ENCODE measurements at places on chromosomes 13 and 19.

DNA sequence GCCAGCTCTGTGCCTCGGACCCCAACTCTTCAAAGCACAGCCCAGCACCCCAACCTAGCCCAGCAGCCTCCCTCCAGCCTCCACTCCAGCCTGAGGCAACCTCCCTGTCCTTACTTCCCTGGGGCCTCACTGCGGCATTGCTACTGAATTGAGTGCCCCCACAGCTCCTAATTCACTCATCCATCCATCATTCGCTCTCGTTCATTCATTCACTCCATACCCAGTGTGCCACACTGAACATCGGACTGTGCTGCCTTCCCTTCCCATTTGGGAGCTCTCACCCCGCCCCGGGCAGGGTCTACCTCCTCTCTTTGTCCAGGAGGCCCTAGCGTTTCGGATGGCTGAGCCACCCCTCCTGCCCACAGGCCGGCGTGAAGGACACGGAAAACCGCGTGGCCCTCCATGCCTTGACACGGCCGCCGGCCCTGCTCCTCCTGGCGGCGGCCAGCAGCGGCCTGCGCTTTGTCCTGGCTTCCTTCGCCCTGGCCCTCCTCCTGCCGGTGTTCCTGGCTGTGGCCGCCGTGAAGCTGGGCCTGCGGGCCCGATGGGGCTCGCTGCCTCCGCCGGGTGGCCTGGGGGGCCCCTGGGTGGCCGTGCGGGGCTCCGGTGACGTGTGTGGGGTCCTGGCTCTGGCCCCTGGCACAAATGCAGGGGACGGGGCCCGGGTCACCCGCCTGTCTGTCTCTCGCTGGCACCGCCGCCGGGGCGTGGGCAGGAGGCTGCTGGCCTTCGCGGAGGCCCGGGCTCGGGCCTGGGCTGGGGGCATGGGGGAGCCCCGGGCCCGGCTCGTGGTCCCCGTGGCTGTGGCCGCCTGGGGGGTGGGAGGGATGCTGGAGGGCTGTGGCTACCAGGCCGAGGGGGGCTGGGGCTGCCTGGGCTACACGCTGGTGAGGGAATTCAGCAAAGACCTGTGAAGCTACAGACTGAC, 1.3 kb downstream of the NAT14 start:
- peak; percentile 61 for DNase-seq

GRCh38 chr19:3506384-3507340, 551 bp downstream of the FZR1 start:
- no peak for DNase-seq

- DNase-seq = peak; percentile 5
These were observed at the start of gene SLAIN1 for GRCh38 chr13:77697217-77698103. TSS of gene SLAIN1 (plus strand) at chr13:77697687. CDS start at chr13:77697914, 227 bp downstream.

DNA sequence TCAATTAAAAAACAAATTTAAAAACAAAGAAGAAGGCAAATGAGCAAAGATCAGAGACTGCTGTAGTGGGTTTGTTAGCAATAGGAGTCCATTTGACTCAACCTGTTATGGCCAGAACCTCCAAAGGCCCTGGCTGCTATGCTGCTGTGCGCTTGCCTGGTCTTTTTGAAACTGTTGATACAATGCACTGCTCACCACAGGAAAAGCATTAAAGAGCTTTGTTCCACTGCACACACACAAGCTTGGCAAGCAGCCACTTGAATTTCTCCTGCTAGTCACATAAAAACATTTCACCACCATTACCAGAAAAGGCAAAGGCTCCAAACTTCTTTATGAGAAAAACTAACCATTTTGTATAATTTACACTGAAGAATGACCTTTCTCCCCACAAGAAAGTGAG, 132.2 kb downstream of the FREM2 start:
- no peak for DNase-seq

DNA sequence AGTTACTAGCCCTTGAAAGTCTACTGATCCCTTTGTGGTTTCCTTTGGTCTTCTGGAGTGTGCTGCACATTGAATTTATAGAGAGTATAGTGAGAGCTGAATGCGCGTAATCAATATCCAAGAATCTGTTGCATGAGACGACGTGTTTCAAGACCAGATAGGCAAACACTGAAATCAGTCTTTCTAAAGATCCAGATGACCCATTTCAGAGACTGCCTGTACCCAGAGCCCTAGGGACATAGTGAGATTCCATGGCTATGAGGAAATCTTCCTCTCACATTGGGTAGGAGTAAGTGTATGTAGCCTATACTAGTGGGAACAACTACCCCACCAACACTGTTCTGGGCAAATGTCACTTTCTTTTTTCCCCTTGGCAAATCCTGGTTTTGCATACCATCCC, 48.6 kb downstream of the ARHGAP35 start:
- DNase-seq = no peak

DNA sequence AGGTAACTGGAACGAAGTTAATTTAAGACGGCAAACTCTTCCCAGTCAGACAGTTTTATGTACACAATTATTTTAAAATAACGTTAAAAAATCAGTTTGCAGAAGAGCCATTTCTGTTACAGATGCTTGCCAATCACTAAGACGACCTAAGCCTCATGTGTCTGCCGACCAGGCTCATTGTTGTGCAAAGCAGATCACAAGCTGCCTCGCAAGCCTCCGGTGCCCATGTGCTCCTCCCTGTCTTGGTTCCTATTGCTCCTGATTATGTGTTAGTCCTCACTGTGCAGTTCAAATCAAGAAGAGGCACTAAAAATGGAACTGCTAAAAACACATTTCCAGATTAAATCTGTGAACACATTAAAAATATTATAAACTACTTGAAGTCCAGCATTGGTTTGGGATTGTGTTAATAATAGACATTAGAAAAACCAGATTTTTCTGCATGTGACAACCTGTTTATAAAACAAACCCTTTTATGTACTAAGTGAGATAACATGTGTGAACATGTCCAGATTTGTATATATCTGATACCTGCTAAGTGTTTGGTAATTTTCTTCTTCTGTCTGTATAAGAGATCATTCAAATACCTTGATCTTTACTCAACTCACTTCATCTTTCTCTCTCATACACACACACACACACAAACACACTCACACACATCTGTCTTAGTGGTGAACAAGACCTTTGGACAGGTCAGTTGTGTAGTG, 81.9 kb upstream of the SLC15A1 start:
- DNase-seq = no peak

DNA sequence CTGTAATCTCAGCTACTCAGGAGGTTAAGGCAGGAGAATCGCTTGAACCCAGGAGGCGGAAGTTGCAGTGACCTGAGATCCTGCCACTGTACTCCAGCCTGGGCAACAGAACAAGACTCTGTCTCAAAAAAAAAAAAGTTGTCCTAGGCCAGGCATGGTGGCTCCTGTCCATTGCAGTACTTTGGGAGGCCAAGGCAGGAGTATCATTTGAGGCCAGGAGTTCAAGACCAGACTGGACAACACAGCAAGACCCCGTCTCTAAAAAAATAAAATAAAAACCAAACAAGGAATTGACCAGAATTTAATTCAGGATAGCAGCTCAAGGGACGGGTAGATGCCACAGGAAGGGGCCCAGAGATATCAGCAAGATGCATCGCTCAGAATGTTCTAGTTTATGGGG, 4.9 kb downstream of the SULT2B1 start:
- no peak for DNase-seq

GRCh38 chr19:18743784-18744418, 47.2 kb downstream of the COMP start:
- DNase-seq = no peak

- DNase-seq = peak; percentile 89
These were observed 49.3 kb upstream of the GPR183 start for GRCh38 chr13:99356262-99357091.

DNA sequence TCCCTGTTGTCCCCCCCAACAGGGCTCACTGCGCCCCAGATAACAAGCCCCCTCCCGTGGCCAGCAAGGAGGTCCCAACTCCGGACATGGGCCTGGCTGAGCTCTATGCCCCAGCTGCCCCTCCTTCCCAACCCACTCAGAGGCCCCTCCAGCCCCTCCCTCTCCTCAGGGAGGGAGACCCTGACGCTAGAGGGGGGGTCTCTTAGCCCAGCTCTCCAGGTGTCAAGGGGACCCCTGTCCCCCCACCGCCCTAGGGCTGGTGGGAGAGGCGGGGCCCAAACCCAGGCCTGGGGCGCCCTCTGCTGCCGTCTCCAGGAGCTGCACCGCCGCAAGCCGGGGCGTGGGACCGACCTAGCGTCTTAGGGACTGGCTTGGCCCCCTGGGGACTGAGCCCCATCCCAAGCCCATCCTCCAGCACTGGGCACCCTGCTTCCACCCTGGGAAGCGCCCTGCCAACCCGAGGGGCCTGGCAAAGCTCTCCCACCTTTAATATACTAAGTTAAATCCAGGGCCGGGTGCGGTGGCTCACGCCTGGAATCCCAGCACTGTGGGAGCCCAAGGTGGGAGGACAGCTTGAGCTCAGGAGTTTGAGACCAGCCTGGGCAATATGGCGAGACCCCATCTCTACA, 1.4 kb downstream of the GRIN3B start:
- DNase-seq = no peak

- no peak for DNase-seq
These were observed 22.0 kb upstream of the RB1 start for GRCh38 chr13:48281556-48281955.

GRCh38 chr19:19460258-19460731, 54.8 kb downstream of the GATAD2A start:
- DNase-seq = peak; percentile 32

DNA sequence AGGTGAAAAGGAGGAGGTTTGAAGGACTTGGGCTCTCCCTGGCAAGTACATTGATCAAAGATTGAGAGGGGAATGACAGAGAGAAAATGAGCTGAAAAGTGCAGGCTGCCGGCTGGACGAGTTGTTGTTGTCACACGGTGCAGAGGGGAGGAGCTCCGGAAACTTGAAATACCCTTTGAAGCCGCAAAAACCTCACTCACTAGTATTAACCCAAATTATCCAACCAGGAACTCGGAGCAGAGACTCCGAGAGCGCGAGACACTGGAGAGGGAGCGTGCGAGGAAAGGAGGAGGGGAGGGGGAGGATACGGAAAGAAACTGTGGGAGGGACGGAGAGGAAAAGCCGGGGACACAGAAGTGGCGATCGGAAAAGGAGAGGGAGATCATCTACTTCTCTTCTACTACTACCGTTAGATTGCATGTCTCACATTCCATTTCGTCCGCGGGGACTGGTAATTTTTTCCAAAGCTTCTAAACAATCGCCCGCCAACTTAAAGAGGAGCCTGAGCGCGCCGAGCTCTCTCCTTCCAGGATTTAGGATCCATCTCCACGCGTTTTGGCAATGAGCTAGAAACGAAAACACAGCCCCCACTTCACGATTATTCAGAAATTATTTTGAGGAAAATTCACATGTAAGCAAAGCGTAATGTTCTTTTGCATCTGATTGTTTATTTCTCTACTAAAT, at the start of gene DACH1:
TSS of gene DACH1 (minus strand) at position 74 of the 684 bp plus-strand sequence.
- peak; percentile 12 for DNase-seq

GRCh38 chr19:47663911-47664771, 49.1 kb upstream of the EHD2 start:
- peak; percentile 100 for DNase-seq

Measured in fibroblast of mammary gland (primary cell).